ENCODE measurements at places on chromosomes 2 and 18.

GRCh38 chr2:179692610-179693009 lies 168.8 kb downstream of the ZNF385B start:
- no peak for DNase-seq

DNA sequence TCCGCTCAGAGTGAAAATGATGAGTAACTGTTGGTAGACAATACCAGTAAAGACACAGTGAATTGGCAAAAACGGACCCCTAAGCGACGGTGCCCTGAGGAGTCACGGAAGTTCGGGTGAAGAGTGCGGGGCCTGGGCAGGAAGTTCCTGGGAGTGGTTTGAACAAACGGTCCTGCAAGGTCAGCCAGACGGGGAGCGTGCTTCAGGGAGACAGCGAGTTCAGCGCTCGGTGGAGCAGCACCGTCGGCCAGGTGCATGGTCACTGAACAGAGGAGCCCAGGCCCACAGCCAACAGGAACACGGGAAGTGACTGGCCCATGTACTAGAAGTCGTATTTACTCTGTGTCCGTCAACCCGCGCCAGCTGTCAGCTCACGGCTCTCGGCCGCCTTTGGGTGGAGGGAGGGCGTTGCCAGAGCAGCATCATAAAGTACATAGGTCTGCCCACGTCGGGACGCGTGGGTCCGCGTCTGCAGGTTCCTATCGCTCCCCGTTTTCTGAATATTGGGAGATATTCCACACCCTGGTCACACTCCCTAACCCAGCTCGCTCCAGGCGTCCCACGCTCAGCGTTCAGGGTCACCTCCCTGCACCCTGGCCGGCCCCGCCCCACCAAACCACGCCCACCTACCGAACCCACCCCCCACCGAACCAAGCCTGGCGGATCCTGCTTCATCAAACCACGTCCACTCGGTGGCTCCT lies 75.6 kb upstream of the UXS1 start:
- DNase-seq = no peak

DNA sequence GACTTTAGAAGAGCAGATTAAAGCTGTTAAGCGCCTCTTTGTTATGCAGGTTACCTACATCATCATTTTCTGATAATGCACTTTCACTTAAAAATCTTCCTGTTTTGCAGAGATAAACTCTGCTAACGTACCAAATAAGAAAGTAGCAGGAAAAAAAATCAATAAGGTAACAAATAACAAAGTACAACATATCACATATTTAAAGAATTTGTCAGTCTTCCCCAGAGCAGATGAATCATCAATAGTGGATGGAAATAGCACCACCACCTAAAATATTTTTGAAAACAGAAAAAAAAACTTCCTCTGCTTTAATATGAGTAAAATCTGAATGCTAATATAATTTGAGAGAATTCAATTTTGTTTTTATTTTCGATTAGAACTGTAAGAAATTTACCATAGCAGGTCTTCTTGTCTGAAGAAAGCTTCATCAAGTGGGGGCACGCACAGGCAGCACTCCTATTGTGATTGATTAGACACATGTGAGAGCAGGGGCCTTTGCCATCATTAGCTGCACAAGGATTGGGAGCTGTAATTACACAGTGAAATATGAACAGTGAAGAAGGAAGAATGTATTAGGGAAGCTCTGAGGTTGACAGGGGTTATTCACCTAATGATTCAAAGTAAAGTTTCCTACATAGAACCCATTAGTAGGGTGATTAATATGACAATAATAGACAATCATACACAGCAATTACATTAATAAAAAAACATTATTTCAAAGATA lies 1279.4 kb downstream of the LRP1B start:
- DNase-seq = no peak

- peak; percentile 100 for DNase-seq
Measured at GRCh38 chr2:218806346-218806978, 24.5 kb downstream of the CYP27A1 start.

DNA sequence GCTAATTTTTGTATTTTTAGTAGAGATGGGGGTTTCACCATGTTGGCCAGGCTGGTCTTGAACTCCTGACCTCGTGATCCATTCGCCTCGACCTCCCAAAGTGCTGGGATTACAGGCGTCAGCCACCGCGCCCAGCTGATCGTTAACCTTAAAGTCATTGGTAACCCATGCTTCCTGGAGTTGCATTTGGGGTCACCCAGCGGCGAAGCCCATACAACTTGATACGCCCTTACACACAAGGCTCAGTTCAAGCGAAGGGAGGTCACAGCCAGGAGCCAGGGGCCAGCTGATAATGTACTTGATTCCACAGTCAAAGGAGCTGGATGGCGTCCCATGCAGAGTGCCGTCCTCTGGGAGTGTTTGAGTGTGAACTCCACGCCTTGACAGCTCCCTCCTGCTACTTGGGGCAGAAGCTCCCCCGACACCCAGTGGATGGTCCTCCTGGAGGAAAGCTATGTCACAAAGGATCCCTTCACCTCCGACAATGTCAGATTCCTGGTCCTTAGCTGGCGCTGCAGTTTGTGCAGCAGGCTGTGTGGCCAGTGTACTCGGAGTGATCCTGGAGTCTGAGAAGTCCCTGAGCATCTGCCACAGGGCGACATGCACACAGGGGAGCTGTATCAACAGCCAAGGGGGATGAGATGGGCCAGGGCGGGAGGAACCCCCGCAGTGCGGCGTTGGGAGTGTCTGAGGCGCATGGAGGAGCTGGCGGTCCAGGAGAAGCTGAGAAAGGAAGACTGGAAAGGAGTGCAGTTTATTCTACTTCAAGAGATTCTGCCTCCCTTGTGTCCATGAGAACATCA lies 7.9 kb downstream of the CLHC1 start:
- DNase-seq = no peak

- no peak for DNase-seq
Measured at GRCh38 chr2:95174031-95174542, 8.5 kb downstream of the ZNF2 start.

- peak; percentile 25 for DNase-seq
Measured at GRCh38 chr18:8802017-8802672, 96.8 kb downstream of the MTCL1 start.

DNA sequence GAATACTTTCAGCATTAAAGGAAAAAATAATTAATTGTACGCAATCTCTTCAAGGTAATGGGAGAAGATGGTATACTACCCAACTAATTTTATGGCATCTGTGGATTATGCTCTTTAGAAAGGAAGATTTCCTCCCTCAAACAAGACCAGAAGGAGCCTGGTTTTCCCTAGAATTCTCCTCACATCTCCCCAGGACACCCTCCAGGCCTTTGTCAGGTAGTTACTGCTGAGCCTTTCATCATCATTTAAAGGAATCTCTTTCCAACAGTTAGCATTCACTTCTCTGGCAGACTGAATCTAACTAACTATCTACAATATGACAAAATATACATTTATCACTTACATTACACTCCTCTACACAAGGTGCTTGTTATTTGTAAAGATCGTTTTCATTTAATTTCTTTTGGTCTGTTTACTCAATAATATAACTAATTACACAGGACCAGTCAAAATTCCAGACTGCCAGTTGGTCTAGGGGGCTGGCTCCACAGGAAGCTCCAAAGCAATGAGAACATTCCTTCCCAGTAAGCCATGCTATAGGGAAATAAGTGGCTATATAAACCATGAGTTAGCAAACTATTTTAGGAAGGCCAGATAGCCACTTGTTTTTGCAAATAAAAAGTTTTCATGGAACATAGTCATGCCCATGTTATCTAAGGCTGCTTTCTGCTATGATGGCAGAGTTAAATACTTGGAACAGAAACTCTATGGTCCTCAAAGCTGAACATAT lies 19.1 kb downstream of the ZNF24 start:
- DNase-seq = no peak

GRCh38 chr2:202690321-202690900 lies 55.6 kb downstream of the FAM117B start:
- DNase-seq = peak; percentile 45

- no peak for DNase-seq
Measured at GRCh38 chr18:9927392-9928063, 13.7 kb downstream of the VAPA start.

GRCh38 chr18:8972116-8972515 lies 130.4 kb upstream of the NDUFV2 start:
- no peak for DNase-seq

DNA sequence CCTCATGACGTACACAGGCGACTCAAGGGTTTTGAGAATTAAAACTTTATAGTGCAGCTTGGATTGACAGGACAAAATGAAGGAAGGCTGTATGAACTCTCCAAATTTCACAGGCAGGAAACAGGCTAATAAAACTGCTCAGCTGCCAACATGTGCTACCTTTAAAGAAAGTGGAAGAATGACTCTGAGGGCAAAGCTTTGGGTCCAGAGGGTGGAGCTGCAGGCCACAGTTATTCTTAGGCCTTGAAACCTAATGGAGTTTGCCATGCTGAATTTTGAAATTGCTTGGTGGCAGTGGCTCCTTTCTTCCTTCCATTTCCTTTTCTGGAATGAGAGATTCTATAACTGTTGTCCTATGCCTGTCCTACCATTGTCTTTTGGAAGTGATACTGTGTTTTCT lies 34.8 kb downstream of the HAT1 start:
- no peak for DNase-seq

GRCh38 chr18:7980136-7980535 lies 413.0 kb downstream of the PTPRM start:
- DNase-seq = no peak

DNA sequence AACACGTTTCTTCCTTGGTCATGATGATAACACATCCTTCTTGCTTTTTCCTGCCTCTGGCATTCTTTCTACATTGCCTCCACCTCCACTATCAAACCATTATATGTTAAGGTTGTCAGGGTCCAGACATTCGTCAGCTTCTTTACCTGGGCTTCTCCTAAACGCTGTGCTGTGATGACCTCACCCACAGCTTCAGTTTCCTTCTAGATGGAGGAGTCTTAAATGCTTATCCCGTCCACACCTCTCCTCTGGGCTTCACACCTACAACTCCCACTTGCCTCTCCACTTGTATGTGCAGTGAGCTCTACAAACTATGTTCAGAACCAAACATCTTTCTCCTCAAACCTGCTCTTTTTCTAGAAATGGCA lies 666 bp upstream of the STAT1 start:
- DNase-seq = no peak

DNA sequence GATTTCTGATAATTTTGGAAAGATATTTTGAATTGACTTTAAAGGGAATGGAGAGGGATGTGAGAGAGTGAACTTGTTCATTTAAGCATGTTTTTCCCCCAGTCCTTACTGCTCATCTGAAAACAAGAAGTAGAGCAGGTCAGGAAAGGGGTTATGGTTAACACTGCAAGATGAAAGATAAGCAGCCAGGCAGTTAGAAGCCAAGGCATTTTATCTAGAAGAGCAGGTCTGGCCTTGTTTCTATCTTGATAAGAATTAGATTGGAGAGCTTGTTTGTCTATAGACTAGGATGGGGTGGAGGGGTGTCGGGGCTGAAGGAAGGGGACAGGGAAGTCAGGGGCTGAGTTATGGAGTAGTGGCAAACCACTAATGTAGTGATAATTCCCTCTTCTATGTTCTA lies 171.6 kb downstream of the IKZF2 start:
- peak; percentile 63 for DNase-seq

GRCh38 chr2:234448506-234449184 lies 48.2 kb downstream of the ARL4C start:
- DNase-seq = no peak

DNA sequence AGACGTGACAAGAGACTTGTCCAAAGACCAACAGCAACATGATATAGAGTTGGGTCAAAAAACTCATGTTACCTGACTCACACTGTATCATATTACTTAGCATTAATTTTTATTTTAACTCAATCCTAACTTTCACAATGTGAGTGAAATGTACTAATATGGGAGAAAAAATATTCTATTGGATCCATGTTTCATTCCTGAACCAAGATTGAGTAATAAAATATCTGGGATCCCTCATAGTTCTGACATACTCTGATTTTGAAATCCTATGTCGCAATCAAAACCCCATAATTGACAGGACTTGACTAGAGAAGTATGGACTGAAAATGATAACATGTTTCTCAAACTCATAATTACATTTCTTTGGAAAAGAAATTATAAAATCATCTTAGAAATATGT lies 190.4 kb downstream of the RIT2 start:
- DNase-seq = peak; percentile 29

- no peak for DNase-seq
Measured at GRCh38 chr2:27991146-27991545, 100.6 kb downstream of the BABAM2 start.

GRCh38 chr2:168712053-168712452 lies 90.4 kb upstream of the NOSTRIN start:
- no peak for DNase-seq

DNA sequence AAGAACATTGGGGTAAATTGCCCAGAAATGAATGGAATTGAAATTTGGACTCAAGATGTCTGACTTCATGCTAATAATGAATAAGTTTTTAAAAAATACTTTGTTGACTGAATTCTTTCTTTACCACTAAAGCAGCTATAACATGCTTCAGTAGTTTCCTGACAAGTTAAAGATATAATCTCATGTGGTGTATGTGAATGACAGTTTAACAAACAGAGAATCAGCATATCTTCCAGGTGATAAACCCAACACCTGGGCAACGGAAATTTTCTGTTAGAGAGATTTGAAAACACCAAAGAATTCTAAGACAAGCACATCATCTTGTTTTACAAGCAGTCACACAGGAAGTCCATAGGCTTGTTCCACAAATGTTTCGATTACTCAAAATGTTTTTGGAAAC lies 372.6 kb upstream of the VRK2 start:
- DNase-seq = no peak

DNA sequence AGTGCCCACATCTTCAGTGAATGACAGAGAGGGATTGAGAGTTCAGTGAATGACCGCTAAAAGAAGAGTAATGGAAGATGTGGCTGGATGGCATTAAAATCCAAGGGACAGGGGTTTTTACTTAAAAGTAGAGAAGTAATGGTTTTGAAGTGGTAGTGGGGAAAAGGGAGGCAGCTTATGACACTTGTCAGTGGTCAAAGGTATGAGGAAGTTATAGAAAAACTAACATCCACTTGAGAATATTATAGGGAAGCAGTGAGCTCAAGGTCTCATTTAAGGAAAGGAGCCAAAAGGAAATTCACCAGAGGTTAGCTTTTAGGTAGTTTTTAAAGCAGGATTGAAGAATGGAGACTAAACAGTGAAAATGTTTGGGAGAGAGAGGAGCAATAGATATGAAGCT lies 24.3 kb downstream of the CDK15 start:
- no peak for DNase-seq

DNA sequence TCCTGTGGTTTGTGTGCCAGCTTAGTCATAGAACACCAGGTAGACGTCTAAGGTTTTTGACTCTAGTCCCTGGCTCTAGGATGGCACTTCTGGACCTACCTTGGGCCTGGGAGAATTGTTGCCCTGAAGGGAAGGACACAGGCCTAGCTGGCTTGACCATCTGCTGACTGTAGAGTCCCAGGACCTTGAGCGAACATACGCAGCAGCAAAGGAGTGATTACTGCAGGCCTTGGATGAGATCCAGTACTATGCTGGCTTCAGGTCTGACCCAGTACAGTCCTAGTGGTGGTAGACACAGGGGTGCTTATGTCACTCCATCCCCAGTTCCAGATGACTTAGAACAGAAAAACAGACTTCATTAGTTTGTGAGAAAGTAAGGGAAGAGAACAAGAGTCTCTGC lies 37.7 kb downstream of the ST8SIA3 start:
- DNase-seq = no peak

Measured in amniotic epithelial cell (primary cell).